ENCODE measurements at places on chromosomes 3 and 15.

DNA sequence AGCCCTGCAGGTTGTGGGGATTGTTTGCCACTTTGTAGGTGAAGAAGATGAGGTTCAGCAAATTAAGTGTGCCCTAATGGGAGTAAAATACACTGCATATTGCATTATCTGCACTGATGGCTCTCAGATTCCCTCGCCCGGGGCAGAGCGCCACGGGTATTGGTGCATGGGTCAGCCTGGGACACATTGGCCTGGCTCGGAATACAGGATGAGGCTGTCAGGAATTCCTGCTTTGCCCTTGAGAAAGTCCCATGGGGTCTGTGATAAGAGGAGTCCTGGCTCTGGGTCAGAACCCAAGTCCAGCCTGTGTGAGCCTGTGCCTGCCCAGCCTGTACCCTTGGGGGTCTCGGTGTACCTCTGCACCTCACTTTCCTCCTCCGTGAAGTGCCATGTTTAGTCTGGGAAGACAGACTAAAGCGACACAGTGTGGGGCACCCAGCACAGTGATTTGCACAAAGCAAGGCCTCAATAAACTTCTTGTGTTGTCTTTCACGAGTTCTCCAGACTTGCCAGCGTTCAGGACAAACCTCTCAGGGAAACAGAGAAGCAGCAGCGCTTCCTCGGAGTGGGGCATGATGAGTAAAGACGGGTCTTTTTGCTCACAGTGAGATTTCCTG lies 107.6 kb downstream of the LRRK1 start:
- no peak for DNase-seq
- no peaks in the 10 kb centered on the region for H3K27me3 ChIP-seq
- H3K4me3 ChIP-seq: no peak overlapping the region
- H3K4me1 ChIP-seq: no peaks in the 10 kb centered on the region
- H3K36me3 ChIP-seq: no peaks in the 10 kb centered on the region

DNA sequence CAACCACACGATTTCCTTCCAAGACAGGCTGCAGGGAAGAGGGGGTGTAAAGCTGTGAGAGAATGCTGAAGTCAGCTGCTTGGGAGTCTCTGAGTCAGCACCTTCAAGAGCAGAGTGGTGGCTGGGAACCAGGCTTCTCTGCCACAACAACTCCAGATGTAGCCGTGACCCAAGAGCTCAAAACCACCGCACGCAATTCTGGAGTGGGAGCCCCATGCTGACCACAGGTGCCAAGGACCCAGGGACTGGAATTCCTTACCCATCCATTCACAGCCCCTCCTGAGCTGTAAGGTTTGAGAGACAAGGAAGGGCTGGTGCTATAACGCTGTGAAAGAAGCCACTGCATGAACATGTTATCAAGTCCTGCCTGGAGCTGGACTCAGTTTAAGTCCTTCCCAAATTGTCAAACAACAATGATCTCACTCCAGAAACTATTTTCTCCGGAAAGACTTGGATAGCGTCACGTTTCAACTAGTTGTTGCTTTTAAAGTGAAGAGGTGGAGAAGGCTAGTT lies 61.4 kb downstream of the UMPS start:
- no peak overlapping the region for H3K4me3 ChIP-seq
- no peaks in the 10 kb centered on the region for H3K36me3 ChIP-seq
- no peak for DNase-seq
- H3K27me3 ChIP-seq: peaks cover 9% of the 10 kb centered on the region

- H3K4me3 ChIP-seq: peak overlapping the region; percentile 53
- peaks cover 7% of the 10 kb centered on the region for H3K27me3 ChIP-seq
- no peaks in the 10 kb centered on the region for H3K36me3 ChIP-seq
- H3K27ac ChIP-seq: peak overlapping the region; percentile 50
- peaks cover 18% of the 10 kb centered on the region for H3K4me1 ChIP-seq
- DNase-seq: peak; percentile 89
Measured at GRCh38 chr15:89017370-89018066, 70.7 kb upstream of the ABHD2 start.

DNA sequence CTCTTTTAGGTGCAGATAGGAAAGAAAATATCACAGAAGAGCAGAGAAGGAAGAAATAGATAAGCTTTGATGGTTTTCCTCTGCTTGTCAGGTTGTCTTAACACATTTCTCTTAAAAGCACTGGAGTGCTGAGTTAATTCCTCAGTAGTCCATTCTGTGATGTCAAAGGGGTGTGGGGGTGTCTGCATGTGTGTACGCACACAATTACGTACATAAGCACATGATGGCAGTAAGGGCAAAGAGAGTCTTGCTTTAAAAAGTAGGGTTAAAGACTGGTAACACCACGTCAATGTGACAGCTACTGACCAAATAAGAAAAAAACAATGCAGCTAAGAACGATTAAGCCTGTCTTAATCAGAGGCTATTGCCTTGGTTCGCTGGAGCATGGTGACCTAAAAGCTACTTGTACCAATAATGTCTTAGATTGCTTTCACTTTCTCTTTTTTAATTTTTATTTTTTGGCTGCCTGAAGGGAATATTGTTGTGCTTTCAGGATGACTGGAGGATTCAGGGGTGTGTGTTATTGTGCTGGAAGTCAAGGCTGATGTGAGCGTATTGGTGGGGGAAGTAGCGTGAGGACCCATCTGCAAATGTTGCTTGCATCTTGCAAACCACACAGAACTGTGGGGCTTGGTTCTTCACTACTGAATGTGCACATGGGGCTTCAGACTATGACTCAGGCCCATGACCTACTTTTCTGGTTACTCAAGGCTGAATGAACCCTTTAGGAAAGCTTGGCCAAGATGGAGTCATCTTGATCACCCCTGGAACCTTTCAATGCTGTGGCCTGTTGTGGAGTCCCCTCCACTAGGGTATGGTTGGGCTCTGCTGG lies 417.8 kb upstream of the TPM1 start:
- H3K27ac ChIP-seq: no peak overlapping the region
- no peaks in the 10 kb centered on the region for H3K36me3 ChIP-seq
- no peak for DNase-seq
- H3K4me3 ChIP-seq: no peak overlapping the region
- H3K4me1 ChIP-seq: peaks cover 2% of the 10 kb centered on the region

- DNase-seq: no peak
- H3K36me3 ChIP-seq: no peaks in the 10 kb centered on the region
- H3K27ac ChIP-seq: no peak overlapping the region
- H3K4me3 ChIP-seq: no peak overlapping the region
- H3K27me3 ChIP-seq: peaks cover 16% of the 10 kb centered on the region
Measured at GRCh38 chr15:55766676-55767075, 23.7 kb upstream of the PRTG start.

DNA sequence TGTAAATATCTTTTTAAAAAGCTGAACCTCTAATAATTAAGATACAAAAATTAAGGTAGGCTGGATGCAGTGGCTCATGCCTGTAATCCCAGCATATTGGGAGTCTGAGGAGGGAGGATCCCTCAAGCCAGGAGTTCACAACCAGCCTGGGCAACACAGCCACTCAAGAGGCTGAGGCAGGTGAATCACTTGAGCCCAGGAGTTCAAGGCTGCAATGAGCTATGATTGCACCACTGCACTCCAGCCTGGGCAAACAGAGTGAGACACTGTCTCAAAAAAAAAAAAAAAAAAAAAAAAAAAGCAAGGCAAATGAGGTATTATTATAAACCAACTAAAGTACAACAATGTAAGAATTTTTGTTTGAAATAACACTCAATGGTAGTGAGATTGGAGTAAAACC lies 47.6 kb downstream of the EFHB start:
- no peak overlapping the region for H3K27ac ChIP-seq
- H3K27me3 ChIP-seq: no peaks in the 10 kb centered on the region
- DNase-seq: no peak
- no peaks in the 10 kb centered on the region for H3K36me3 ChIP-seq
- no peaks in the 10 kb centered on the region for H3K4me1 ChIP-seq

GRCh38 chr3:137687181-137687879 lies 76.8 kb upstream of the SOX14 start:
- H3K4me3 ChIP-seq: no peak overlapping the region
- no peaks in the 10 kb centered on the region for H3K4me1 ChIP-seq
- H3K27ac ChIP-seq: no peak overlapping the region

- DNase-seq: no peak
- H3K36me3 ChIP-seq: no peaks in the 10 kb centered on the region
- H3K27me3 ChIP-seq: no peaks in the 10 kb centered on the region
- no peak overlapping the region for H3K4me3 ChIP-seq
Measured at GRCh38 chr3:95341314-95341713, 1278.5 kb downstream of the NSUN3 start.

DNA sequence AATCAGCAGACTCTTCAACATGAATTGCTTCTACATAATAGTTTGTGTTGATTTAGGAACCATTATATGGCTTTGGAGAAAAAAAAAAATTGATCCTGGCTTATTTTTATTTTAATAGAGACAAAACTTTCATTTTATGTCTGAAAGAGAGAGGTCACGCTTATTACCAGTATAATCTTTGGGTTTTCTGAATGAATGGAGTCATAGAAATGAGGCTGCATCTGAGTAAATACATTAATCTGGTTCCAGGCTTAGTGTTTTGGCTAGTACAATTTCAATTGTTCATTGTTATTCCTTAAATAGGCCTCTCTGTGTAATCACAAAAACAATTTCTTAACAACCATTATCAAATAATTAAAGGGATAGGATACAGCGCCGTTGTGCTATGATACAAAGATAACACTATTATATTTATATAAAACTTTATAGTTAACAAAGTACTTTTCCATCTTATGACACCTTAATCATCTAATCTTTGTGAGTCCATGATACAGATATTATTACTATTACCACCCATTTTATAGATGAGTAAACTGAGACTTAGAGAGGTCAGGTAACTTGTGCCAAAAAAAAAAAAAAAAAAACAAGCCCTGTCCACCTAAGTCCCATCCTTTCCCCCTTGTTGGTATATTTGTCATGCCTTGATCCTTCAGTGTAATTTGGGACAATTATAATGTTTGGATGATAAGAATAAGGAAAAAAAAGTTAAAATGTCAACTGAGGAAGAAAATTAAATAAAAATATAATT lies 41.8 kb upstream of the GOLM2 start:
- H3K4me1 ChIP-seq: no peaks in the 10 kb centered on the region
- H3K4me3 ChIP-seq: no peak overlapping the region
- H3K36me3 ChIP-seq: no peaks in the 10 kb centered on the region
- DNase-seq: no peak

DNA sequence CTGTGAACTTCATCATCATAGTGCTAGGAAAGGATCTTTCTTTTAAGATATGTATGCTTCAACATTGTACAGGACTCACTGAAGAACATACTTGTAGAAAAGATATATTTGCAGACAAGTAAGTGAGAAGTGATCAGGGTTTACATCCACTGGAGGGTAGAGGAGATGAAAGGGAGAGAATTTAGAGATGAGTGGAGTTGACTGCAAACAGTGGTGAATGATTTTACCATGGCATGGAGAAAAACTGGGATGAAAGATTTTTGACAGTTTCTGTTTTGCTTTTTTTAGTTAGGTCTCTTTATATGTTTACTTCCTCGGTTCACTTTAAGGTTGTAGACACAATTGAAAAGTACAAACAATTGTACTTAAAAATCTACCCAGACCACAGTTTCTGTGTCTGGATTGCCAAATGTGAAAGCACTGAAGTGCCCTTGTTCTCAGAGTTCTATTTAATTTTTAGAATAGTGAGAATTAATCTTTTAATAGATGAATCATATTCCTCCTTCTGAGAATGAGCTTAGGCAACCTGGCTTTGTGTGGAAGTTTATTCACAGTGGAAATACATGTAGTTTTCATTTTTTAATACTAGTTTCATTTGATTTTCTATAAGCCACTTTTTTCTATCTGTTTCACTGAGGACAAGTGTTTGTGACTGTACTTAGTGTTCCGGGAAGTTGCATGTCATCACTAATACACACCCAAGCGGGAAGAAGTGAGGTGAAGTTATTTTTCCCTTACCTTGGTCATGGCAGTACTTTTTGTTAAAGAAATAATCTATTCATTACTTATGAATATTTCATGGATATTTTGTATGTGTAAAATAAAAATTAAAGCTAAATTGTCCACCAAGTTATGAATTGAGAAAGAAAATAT lies 1.8 kb upstream of the GPR171 start:
- peaks cover 72% of the 10 kb centered on the region for H3K4me1 ChIP-seq
- peak overlapping the region; percentile 53 for H3K4me3 ChIP-seq
- H3K27me3 ChIP-seq: no peaks in the 10 kb centered on the region
- H3K36me3 ChIP-seq: peaks cover 40% of the 10 kb centered on the region
- peak overlapping the region; percentile 96 for H3K27ac ChIP-seq

GRCh38 chr15:89792106-89792805 lies 16.1 kb downstream of the MESP2 start:
- H3K4me1 ChIP-seq: no peaks in the 10 kb centered on the region
- no peak overlapping the region for H3K27ac ChIP-seq
- no peak for DNase-seq
- H3K36me3 ChIP-seq: no peaks in the 10 kb centered on the region
- peaks cover 9% of the 10 kb centered on the region for H3K27me3 ChIP-seq

DNA sequence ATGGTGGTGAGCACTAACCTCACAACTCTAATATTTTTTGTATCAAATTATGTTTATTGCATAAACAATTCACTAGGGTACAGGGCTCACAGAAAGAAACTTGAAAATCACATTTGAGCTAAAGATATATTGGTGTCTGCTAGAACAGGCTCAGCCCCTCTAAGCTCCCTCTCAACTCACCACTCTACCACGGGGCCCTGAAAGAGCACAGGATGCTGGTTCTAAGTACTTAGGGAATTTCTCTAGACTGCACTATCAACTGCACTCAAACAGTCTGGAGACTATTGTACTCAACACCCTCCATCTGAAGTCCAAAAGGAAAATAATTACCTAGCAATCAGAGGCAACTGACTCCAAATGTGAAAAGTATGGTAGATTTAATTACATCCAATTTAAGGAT lies 98.7 kb upstream of the STRIT1 start:
- H3K4me1 ChIP-seq: no peaks in the 10 kb centered on the region
- no peak overlapping the region for H3K4me3 ChIP-seq
- H3K27ac ChIP-seq: no peak overlapping the region
